Stimulated activated naive B cell treated with anti-CD40 and anti-IgM and Interleukin-4, amounts not matched to agents 10 μg/mL and 1 μg/mL and 100 μg/mL, for 72 hours (primary cell): ENCODE measurements at places on chromosomes 2 and 18.
A peak's percentile ranks its signal among the peaks of the same experiment; 100 is the strongest.

- no peaks in the 10 kb centered on the region for H3K4me1 ChIP-seq
- peaks cover 47% of the 10 kb centered on the region for H3K36me3 ChIP-seq
- no peak overlapping the region for H3K4me3 ChIP-seq
- no peak overlapping the region for H3K27ac ChIP-seq
These were observed 66.7 kb downstream of the MBD2 start for GRCh38 chr18:54157646-54158385.

- peak overlapping the region; percentile 95 for H3K4me3 ChIP-seq
- peaks cover 45% of the 10 kb centered on the region for H3K36me3 ChIP-seq
- no peak for DNase-seq
- H3K27ac ChIP-seq, result peak overlapping the region; percentile 99
- H3K4me1 ChIP-seq, result peaks cover 22% of the 10 kb centered on the region
These were observed 4.5 kb upstream of the C18orf32 start for GRCh38 chr18:49491534-49491856.

DNA sequence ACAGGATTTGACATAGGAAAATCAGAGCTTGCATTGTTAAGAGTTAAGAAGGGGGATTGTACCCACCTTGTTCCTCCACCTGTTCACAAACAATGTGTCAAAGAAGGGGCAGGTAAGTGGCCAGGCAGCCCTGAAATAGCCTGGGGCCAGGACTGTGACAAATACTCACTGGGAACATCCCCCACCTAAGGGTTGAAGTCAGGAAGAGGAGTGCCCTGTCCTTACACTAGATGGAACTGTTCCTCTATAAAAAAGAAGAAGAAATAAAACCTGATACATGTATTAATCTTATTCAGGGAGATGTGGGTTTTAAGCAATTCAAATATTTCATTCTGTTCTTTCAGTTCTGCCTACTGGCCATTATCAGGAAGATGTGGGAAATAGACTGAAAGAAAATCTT lies 41.9 kb downstream of the TACR1 start:
- H3K4me1 ChIP-seq, result no peaks in the 10 kb centered on the region
- DNase-seq, result no peak
- no peak overlapping the region for H3K27ac ChIP-seq
- no peak overlapping the region for H3K4me3 ChIP-seq
- peaks cover 4% of the 10 kb centered on the region for H3K27me3 ChIP-seq

DNA sequence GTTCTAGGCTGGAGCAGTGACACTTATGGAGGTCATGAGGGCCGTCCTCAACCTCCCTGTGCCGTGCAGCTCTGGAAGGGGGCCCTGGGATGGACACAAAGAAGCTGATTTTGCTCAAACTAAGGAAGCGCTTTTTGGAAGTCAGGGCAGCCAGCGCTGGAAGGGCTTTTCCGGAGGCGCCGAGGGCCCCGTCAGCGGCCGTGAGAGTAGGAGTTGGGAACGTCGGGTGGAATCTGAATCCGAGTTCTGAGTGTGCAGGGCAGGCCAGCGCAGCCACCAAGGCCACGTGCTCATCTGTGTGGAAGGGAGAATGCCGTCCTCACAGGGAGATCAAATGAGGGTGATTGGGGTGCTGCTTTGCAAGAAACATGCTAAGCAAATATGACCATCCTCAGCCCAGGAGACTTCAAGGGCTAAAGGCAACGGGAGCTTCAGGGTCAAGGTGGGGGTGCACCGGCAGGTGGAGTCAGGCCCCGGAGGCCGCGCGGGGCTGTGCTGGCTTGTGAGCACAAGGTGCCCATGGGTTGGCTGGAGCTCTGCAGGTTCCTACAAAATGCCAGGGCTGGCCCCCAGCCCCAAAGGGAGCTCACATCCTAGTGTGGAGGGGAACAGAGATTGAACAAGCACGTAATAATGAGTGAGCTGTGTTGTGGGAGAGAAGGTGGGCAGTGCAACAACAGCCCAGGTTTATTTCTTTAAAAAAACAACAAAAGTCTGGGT lies 70.4 kb upstream of the HPCAL1 start:
- H3K4me1 ChIP-seq, result no peaks in the 10 kb centered on the region
- DNase-seq, result no peak
- H3K27ac ChIP-seq, result no peak overlapping the region
- peaks cover 9% of the 10 kb centered on the region for H3K27me3 ChIP-seq
- H3K4me3 ChIP-seq, result no peak overlapping the region
- H3K36me3 ChIP-seq, result no peaks in the 10 kb centered on the region

DNA sequence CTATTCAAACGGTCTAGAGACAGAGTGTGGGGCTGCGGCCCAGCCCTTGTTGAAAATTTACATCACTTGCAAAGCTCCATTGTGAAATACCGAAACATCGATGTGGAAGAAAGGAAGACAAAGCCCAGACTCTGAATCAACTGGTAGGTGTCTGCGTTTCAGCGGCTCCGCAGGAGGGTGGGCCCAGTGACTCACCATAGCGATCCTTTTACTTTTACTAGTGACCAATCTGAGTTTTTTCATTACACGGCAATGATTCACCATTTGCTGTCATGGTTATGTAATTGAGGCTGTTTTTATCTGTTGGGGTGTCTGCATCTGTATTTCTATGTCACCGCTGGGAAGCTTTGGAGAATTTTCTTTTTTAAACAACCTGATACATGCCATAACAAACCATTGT lies 66.6 kb upstream of the ODC1 start:
- H3K36me3 ChIP-seq, result peaks cover 10% of the 10 kb centered on the region
- H3K27me3 ChIP-seq, result no peaks in the 10 kb centered on the region
- H3K4me1 ChIP-seq, result no peaks in the 10 kb centered on the region
- no peak overlapping the region for H3K27ac ChIP-seq
- no peak overlapping the region for H3K4me3 ChIP-seq

GRCh38 chr2:41869542-41870264 lies 178.1 kb upstream of the PKDCC start:
- H3K36me3 ChIP-seq, result no peaks in the 10 kb centered on the region
- peak overlapping the region; percentile 33 for H3K27ac ChIP-seq
- DNase-seq, result peak; percentile 45
- H3K4me3 ChIP-seq, result no peak overlapping the region
- no peaks in the 10 kb centered on the region for H3K4me1 ChIP-seq

- H3K4me3 ChIP-seq, result no peak overlapping the region
- H3K4me1 ChIP-seq, result no peaks in the 10 kb centered on the region
- no peak for DNase-seq
- H3K27ac ChIP-seq, result no peak overlapping the region
- no peaks in the 10 kb centered on the region for H3K27me3 ChIP-seq
These were observed 793.4 kb upstream of the CELF4 start for GRCh38 chr18:38358805-38359657.
